ENCODE measurements at places on chromosomes 2 and 18. TPM values are rescaled to one million over a fixed set of nuclear protein-coding genes. Genes with fewer than 3 reads are reported as not detected.

Gene RFTN2
- 7.0 TPM for total RNA-seq

Gene COLEC12
- total RNA-seq: 10.2 TPM

Gene TACR1
- total RNA-seq: 5.5 TPM

Gene RRM2
- total RNA-seq: 2.2 TPM

Gene CHST10
- total RNA-seq: 6.8 TPM

Gene ADRA2B
- 1.1 TPM for total RNA-seq

Gene BUB1
- total RNA-seq: 1.4 TPM

Gene AQP4
- 0.23 TPM for total RNA-seq

Gene ZSWIM2
- total RNA-seq: not detected

Gene ZBTB7C
- 72.1 TPM for total RNA-seq

GRCh38 chr2:69709290-69709689 lies 32.6 kb upstream of the ANXA4 start:
- no peak for DNase-seq

GRCh38 chr18:9091066-9091476 lies 11.4 kb upstream of the NDUFV2 start:
- no peak for DNase-seq

DNA sequence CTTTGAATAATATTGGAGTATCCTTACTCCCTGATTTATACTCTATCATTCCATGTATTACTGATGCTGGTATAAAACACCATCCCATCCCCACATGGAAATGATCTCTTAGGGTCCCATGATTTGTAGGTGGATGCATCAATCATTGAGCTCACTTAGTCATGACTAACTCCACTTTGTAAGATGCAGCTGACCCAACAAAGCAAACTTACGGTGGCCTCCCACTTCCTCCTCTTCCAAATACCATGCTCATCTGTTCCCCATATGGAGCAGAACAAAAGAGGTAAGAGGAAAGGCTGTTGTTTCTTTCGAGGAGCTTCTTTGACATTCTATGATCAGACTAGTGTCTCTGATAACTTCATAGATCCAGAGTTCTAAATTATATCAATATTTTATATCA lies 640.2 kb upstream of the SLC39A10 start:
- DNase-seq: no peak

DNA sequence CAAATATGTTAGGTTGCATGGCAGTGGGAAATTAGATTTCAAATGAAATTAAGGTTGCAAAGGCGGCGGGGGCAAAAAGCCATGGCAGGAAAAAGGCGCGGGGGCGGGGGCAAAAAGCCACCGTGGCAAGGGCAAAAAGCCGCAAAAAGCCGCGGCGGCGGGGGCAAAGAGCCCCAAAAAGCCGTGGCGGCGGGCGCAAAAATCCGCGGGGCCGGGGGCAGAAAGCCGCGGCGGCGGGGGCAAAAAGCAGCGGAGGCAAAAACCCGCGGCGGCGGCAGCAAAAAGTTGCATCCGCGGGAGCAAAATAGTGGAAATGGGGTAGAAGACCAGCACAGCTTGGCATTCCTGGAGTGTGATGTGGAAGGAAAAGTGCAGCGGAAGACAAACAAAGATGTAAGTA lies 417.1 kb downstream of the ANKRD30B start:
- no peak for DNase-seq

- DNase-seq: peak; percentile 35
Observed at GRCh38 chr2:239323447-239323846, 77.4 kb downstream of the HDAC4 start.

DNA sequence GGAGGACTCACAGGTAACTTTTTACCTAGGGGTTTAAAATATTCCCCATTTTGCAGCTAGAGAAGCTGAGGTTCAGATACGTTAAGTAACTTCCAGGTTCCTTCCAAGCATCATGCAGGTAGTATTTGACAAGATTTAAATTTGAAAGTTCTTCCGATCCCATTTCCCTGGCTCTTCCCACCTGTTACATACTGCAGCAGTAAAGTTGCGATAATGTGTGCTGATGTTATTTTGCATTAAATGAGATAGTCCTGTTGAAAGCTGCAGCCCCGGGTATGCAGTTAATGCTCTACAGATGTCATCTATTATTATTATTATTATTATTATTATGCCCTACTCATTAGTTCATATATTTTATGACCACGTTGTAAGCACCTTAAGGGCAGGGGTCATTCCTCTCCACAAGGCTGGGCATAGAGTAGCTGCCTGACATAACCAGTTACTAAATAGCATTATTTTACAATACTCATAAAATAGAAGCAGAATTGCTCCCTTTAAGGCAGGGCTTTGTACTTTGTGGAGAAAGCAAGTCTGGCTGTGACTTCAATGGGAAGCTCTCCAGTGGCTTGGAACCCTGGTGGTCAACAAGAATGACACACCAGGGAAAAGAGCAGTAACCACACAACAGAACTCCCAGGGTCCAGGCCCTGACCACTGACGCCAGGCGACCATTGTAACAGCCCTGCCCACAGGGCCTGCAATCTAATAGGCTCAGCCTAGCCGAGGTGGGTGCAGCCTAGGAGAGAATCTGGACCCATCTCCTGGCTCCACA lies 112.0 kb upstream of the STPG4 start:
- DNase-seq: no peak

DNA sequence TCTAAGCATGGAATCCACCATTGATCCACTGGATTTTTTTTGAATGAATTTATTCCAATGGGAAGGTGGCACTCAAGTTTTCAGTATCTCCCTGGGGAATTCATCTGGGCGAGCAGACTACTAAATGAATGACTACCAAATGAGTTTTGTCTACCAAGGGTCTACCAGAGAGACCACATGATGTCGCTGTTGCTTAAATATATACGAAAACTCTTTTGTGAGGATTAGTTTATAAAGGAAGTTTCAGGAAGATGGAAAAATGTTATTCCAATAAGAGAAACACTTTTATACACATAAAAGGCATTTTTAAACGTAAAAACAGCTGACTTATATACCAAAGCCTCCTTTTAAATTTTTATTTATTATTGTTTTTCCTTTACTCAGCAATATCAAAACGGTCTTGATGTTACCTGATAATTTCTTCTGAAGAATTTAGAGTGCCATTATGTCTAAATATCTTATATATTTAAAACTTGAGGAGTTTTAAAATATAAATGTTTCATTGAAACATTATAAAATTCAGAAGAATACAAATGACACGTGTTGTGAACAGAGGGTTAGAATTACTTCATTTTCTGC lies 139.7 kb downstream of the HRH4 start:
- no peak for DNase-seq

GRCh38 chr2:67260343-67261277 lies 136.5 kb upstream of the ETAA1 start:
- peak; percentile 69 for DNase-seq

DNA sequence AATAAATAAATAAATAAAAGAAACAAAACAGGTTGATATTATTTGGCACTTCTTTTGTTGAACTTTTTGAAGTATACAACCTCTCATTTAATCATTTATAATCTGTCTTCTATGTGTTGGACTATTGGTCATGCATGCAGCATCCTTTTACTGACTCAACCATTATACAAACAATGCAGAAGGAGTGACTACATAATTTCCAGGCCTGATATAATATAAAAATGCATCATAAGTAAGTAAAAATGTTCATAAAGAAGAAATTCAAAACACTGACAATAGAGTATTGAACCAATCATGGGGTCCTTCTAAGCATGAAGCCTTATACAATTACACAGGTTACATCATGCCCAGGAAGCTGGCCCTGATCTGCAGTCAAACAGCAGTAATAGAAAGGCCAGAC lies 141.5 kb upstream of the FN1 start:
- DNase-seq: no peak

GRCh38 chr18:23196119-23197007 lies 61.1 kb downstream of the CABLES1 start:
- DNase-seq: no peak

- DNase-seq: peak; percentile 46
Observed at GRCh38 chr2:164388511-164388910, 232.8 kb downstream of the GRB14 start.

DNA sequence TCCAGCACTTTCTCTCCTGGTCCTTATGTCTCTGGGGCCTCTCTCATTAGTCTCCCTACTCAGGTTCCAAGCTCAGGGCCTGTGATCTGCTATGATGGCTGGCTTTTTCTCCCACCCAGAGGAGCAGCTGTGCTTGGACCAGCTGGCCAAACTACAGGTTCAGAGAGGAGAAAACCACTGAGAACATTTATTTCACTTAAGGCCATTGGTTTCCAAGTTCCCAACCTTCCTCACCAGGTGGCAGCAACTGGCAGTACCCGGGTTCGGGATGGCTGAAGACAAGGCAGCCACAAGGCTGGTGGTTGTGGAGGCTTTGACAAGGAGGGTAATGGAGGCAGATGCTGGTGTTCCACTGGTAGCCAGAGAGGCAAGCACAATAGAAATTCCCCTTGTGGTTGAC lies 29.9 kb upstream of the SELENOI start:
- DNase-seq: no peak

GRCh38 chr2:237980751-237981150 lies 13.9 kb downstream of the UBE2F start:
- DNase-seq: no peak

- no peak for DNase-seq
Observed at GRCh38 chr2:236711440-236711839, 141.8 kb downstream of the ACKR3 start.

DNA sequence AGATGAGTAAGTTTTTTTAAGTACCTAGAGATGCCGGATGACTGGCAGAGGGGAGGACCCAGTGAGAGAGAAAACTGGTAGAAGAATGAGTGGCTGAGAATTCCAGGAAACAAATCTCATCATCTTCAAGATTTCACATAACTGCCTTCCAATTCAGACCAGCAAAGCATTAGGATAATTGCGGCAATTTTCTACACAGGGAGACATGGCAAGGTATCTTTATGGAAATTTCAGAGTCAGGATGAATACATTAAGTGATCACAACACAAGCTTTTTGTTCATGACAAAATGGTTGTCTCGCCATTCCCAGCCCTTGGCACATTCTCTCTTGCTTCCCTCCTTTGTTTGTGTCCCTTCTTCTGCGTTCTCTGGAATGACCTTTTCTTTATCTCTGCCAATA lies 82.1 kb downstream of the ALK start:
- DNase-seq: no peak

- no peak for DNase-seq
Observed at GRCh38 chr2:68185541-68186164, 28.0 kb downstream of the PNO1 start.

- DNase-seq: no peak
Observed at GRCh38 chr2:68839260-68839833, 31.9 kb downstream of the BMP10 start.

DNA sequence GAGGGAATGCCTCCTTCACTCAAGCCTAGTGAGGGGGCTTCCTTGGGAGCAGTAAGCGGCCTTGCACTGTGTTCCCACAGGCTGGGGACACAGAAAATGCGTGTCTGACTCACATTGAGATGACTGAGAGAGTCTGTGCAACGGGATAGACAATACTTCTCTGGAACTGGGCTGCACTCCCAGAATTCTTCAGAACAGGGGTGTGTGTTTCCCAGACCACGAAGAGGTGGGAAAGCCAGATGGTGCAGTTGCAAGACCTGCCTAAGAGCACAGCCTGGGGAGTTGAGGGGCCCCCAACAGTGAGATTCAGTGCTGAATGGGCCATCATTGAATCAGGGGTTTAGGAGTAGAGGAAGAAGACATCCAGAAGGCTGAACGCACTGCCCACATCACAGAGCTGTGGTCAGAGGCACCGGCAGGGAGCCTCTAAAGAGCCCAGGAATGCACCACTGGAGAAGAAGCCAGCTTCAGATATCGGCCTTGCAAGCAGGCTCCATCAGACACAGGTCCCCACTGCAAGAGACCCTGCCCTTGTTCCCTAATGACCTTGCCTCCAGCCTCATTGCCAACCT lies 36.6 kb upstream of the MRPL19 start:
- DNase-seq: no peak

- no peak for DNase-seq
Observed at GRCh38 chr2:3659447-3660432, 1.7 kb downstream of the ALLC start.

DNA sequence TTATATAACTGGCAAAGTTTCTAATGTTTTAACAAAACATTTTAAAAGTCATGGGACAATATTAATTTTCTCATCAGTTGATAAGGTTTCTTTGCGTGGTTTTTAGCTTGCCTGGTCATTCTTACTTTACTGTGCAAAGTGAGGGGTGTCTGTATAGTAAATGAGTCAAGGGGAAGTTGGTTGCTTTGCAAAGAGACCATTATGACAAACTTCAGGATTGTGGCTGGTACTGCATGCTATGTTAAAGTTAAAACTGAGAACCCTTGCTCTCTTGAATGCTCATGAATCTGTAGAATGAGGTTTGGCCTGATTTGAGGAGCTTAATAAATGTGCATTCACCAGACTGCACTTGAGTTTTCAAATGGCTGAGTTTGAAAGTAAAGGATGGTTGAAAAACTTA lies 47.0 kb downstream of the COL4A4 start:
- DNase-seq: no peak

GRCh38 chr2:230805353-230806017 lies 59.3 kb upstream of the ITM2C start:
- DNase-seq: no peak

GRCh38 chr2:204015118-204015843 lies 78.7 kb downstream of the ICOS start:
- no peak for DNase-seq

DNA sequence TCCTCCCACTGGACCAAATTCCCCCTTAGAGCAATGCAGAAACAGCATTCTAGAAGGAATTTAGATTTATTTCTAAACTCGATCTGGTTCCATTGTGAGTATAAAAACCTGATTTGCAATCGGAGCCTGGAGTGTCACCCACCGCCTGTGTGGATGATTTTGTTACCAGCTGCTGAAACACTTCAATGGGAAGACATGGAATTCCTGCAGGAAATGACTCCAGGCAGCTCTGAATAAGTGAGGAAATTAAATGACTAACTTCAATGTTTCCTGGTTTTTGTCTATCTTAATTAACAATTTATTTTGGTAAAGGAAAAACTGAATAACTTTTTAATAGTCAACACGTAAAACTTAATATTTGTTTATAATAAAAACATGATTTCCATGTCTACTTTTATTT lies 19.3 kb downstream of the CTAGE1 start:
- no peak for DNase-seq

- DNase-seq: no peak
Observed at GRCh38 chr2:55862673-55863390, 60.8 kb downstream of the EFEMP1 start.

GRCh38 chr2:236257575-236257974 lies 6.6 kb downstream of the ASB18 start:
- DNase-seq: no peak

DNA sequence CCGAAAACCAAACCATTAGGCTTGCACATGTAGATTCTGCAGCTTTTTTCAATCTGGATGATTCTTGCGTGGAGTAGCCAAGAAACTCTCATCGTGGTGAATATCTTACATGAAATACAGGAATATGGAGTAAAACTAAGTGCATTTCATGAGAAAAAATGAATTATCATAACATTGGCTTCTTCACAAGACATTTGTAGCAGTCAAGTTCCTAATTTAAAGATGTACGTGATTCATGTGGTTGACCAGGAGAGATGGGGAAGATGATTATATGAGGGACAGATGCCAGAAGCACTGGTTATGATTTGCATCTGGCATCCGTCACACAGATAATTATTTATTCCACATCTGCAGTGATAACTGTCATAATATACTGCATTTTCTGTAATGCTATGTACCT lies 90.4 kb downstream of the ANTXR1 start:
- DNase-seq: no peak
